ENCODE measurements at places on chromosomes 7 and 10.
A peak's percentile ranks its signal among the peaks of the same experiment; 100 is the strongest.

DNA sequence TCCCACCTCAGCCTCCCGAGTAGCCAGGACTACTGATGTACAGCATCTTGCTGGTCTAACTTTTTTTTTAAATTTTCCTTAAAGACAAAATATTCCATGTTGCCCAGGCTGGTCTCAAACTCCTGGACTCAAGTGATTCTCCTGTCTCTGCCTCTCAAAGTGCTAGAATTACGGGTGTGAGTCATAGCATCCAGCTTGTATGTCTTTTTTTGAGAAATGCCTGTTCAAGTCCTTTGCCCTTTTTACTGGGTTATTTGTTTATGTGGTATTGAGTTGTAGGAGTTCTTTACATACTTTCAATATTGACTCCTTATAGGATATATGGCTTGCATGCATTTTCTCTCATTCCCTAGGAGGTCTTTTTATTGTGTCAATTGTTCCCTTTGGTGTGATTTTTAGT, 486.4 kb downstream of the MAGI2 start:
- no peak for DNase-seq

DNA sequence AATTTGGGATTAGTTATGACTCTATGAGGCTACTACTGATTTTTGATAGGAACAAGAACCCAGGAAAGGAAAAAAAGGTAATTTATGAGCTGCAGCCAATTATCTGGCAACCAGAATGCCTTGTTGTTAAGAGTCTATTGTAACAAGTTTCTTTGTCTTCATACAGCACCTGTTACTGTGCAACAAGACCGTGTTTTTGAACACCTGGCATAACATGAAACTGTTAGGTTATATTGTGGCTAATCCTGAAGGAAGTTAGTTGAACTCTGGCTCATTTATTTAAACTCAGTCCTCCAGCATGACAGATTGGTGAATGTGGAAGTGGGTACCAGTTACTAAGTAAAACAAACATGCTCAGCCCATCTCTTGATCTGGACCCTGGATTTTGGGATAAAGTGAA, 33.0 kb downstream of the RALA start:
- DNase-seq = no peak

DNA sequence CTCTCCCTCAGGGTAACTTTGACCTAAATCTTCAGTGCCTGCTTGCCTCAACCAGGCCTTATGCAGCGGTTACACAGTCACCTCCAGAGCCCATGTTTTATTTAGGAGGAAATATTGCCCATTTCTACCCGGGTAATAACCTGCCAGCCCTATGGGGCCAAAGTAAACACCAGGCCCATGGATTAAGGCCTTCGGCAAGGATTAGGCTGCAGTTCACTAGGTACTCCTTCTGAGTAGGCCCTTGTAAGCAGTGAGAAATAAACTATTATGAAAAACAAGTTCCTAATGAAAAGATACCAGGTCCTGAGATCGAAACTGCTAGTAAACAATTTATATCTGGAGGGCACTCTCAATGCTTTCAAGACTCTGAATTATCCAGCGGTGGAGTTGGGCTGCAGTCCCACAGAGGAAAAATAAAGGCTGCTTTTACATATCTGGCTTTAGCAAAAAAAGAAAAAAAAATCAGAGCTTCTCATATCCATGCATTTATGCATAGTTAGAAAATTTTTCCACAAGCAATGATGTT, 3.7 kb upstream of the HOXA10 start:
- no peak for DNase-seq

- DNase-seq = no peak
These were observed 7.6 kb downstream of the ECHS1 start for GRCh38 chr10:133365461-133366129.

GRCh38 chr7:8063706-8064297, 95.2 kb downstream of the GLCCI1 start:
- DNase-seq = no peak

DNA sequence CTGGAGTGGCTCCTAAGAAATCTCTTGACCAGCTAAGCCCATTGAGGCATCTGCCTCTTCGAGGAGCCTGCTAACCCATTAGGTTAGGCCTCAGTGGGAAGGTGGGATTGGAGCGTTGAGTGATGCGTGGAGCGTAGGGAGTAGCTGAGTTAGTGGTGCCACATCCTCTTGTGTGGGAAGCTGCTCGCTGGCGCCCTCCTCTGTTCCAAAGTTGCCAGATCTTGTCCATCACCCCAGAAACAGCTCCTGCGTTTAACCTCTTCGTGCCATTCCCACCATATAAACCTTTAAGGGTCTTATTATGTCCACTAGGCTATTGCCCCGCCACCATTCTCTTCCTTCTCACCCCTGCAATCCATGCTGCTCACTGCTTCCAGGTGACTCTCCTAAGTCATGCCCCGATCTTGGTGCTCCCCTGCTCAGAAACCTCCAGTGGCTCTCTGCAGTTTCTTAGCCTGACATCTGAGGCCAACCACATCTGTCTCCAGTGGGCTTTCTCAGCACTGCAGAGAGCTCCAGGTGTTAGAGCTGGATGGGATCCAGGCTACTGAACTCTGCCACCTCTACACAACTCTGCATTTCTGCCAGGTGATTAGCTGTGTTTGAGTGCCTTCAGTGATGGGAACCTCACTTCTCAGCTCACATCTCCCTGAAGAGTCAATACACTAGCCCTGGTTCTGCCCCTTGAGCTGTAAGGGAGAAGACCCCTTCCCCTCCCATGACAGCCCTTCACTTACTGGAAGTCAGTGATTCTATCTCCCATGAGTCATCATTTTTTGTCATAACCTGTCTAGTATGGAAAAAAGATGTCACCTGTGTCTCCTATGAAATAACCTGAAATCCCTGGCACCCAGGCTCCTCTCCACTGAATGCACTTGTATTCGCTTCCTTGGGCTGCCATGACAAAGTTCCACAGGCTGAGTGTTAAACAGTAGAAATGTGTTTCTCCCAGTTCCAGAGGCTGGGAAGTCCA, 65.0 kb upstream of the FGFR2 start:
- DNase-seq = no peak

- no peak for DNase-seq
These were observed 59.0 kb upstream of the AGR3 start for GRCh38 chr7:16940776-16941175.

- no peak for DNase-seq
These were observed 29.2 kb downstream of the ZNF783 start for GRCh38 chr7:149291036-149291780.

DNA sequence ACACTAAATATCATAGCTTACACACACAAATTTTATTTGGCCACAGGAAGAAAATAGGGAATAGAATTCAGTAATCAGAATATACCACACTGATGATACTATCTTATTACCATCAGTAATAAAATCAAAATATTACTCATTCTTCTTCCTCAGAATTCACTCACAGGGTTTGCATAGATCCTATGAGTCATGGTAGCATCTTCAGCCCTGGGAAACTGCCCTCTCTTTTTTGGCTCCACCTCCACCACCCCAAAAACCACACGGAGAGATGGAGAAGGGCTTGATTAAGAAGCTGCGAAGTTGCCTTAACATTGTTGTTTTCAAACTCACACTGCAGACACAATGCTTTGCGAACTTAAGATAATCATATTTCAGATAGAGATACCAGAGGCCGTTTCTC, 154.1 kb upstream of the AHR start:
- no peak for DNase-seq

- no peak for DNase-seq
These were observed 75.9 kb downstream of the PPP1R3C start for GRCh38 chr10:91556691-91557566.

DNA sequence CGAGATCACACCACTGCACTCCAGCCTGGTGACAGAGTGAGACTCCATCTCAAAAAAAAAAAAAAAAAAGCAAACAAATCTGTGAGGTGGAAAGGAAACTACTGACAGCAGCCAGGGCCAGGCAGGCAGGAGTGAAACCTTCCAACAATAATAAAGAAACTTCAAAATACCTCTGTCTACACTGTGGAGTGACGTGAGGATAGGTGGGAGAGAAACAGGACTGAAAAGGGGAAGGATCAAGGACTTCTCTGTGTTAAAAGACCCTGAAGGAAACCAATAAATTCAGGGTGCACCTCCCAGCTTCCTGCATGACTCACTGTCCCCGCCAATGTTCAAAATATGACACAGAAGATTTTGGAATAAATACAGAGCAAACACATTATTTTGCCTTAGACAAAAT, 82.9 kb downstream of the KIAA1549 start:
- peak; percentile 32 for DNase-seq

DNA sequence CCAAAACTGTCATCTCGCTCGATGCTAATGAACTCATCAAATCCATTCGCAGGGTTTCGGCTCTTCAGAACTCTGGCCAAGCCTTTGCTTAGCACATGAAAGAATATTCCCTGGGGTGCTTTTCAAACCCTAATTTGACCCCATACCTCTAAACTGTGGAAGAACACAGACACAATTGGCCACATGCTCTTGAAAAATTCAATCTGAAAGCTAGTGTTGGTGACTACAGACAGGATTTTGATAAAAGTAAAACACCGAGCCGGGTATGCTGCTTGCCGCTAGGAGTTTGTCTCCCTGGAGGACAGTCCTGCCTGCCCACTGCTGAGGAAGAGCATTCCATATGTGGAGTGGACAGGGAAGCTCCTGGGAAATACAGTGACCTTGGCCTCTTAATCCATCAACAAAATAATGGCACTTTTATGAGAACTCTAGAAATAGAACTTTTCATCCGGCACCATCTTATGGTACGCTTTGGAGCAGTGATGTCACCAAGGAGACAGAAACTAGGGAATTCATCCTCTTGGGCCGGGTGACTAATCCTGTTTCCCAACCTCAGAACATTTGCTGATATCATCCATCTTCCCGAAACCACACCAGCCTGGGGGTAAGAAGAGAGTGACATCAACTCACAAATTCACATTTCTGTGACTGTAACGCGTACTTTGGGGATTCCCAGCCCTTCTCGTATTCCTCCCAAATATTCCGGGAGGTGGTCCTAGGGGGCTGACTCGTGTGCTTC, 34.2 kb downstream of the MTURN start:
- DNase-seq = no peak

GRCh38 chr7:119660080-119660479, 612.9 kb upstream of the KCND2 start:
- DNase-seq = no peak

GRCh38 chr10:15313047-15313446, 58.0 kb downstream of the FAM171A1 start:
- no peak for DNase-seq

DNA sequence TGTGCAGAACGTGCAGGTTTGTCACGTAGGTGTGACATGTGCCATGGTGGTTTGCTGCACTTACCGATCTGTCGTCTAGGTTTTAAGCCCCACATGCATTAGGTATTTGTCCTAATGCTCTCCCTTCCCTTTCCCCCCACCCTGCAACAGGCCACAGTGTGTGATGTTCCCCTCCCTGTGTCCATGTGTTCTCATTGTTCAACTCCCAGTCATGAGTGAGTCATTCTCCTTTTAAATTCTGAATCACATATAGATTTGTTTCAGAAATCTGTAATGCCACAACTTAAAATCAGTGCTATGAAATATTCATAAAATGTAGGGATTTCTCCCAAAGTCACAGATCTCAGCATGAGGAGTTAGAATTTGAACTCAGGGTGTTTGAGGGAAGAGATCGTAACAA, 552.5 kb upstream of the MBL2 start:
- DNase-seq = no peak

- no peak for DNase-seq
These were observed 164.2 kb downstream of the NXPH1 start for GRCh38 chr7:8597565-8597964.

DNA sequence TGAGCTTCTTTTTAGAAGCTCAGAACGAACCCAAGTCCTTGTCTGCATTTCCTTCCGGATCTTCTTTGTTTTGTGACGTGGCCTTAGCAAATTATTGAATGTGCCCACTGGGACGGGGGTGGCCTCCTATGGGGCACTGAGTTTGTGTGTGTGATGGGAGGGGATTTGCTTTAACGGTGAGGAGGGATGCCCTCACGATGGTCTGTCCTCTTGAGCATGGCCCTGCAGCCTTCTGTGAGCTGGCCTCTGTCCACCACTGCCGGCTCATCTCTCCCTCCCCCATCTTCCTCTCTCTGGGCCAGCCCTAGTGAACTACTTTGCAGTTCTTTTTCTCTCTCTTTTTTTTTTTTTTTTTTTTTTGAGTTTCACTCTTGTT, 62.9 kb upstream of the MKRN1 start:
- no peak for DNase-seq

DNA sequence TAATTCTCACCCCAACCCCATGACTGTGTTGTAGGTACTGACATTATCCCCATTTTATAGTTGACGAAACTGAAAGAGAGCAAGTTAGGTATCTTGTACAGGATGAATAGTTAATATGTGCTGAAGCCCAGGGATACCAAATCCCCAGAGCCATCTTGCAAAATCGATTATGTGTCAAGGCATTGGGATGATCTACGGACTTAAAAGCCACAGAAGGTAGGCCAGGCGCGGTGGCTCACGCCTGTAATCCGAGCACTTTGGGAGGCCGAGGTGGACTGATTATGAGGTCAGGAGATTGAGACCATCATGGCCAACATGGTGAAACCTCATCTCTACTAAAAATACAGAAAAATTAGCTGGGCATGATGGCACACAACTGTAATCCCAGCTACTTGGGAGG, 242.4 kb upstream of the RHOBTB1 start:
- no peak for DNase-seq

- no peak for DNase-seq
These were observed 200.6 kb downstream of the TWIST1 start for GRCh38 chr7:18916826-18917225.

GRCh38 chr7:139230774-139231512, at the start of gene UBN2:
Gene UBN2 (plus strand): TSS chr7:139231237. CDS start chr7:139231485, 248 bp downstream.
- DNase-seq = peak; percentile 99

DNA sequence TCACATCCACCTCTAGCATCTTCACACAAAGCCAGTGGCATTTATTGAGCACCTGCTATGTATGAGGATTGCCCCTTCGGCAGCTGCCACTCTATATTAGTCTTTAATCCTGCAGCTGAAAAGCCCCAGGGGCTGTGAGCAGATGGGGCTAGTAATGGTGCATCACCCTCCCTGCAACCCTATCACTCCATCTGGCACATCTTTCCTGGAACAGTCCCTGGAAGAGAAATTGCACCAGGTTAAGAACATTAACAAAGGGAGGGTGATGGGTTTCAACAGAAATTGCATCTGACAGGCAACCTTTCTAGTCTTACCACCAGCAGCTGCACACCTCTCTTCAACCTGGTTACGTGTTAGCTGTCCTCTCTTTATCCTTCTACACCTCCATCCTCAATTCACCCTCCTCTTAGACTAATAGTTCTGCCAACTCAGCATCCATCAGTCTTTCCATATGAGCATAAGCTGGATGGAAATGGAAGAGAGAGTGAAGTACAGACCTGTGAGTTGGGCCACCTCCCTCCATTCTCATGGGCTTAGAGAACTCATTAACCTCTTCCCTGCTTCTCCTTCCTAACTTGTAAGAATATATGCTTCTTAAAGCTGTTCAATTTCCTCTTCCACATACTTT, 168.6 kb upstream of the NEBL start:
- DNase-seq = no peak

- peak; percentile 49 for DNase-seq
These were observed 216.5 kb upstream of the MKLN1 start for GRCh38 chr7:131111081-131111576.

- DNase-seq = no peak
These were observed 27.5 kb downstream of the COPG2 start for GRCh38 chr7:130641040-130641439.

GRCh38 chr10:27743012-27743876, 2.4 kb downstream of the MKX start:
- peak; percentile 41 for DNase-seq

GRCh38 chr7:91233212-91233611, 31.0 kb upstream of the FZD1 start:
- DNase-seq = no peak

All from GM13977 (cell line).